ENCODE measurements at places on chromosomes 7 and 10.

DNA sequence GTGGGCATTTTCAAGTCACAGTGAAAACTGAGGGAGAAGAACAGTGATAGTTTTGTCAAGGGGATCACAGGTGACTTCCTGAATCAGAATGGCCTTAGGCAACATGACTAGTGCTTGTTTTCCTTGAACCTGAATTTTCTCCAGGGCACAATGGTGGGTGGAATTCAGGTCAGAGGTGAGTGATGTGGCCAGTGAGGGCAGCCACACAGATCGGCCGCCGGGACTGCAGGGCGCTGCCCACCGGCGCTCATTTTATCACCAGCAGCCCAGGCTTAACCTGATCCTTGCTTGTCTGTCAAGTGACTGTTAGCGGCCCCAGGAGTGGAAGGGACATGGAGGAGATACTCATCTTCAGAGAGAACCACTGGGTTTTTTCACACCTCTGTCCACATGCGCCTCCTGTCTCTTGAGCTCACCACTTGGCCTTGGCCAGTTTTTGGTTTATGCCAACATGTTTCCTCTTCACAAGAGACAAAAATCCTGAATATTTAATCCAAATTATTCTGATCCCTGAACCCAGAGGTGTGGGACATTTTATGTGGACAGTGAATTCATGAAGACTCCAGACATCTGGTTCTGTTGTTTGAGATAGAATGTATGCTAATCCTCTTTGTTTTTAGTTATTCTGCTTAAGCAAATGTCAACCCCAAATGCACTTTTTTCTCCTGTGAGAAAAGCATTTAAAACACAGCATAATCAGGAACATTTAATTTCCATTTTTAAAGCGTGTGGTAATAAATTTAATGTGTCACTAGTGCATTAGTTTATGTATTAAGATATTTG, 108.7 kb downstream of the DOCK1 start:
- DNase-seq: no peak

DNA sequence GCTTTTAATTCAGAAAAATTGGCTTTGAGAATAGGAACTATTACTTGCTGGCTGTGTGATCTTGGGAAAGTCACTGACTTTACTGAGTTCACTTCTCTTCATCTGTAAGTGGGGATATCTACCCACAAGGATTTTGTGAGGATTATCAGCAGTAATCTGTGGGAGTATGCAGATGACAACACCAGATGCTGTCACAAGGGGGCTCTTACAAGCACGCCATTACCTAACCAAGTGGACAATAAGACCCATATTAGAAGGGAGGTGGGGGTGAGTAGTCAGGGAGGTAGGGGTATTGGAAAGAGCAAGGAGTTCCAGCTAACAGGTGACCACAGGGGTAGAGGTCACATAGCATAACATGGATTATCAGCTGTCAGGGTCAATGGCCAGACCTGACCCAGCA, 569.4 kb downstream of the SUGCT start:
- DNase-seq: no peak

- DNase-seq: no peak
These were observed 109.6 kb downstream of the SFMBT2 start for GRCh38 chr10:7301006-7301778.

DNA sequence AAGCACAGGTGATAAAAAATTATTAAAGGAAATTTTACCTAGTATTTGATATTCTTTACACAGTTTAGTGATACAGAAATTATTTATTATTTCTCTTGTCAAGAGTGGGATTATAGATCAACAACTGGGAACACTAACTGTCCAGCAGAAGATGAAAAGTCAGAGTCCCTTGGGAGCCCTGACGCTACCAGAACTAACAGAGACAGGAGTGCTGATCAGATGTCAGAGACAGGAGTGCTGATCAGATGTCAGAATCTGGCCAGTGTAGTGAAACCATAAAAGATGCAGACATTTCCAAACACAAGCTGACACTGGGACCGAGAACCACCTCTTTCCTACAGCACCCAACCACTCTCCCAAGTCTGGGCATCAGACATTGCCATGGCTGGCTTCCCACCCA, 828.2 kb downstream of the TNS3 start:
- DNase-seq: no peak

DNA sequence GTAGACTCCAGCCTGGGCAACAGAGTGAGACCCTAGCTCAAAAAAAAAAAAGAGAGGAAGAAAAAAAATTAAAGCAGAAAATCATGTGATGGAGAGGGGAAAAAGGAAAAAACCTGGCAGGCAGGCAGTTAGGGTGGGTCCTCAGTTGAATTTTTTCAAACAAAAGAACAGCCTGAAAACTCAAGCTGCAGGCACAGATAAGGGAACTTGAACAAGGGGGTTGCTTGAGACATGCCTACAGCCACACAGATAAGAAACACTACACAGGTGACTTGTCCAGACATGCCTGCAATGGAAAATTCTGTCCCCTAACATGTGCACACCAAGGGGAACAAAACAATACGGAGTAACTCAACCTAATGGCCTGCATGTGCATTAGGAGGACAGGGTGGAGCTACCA, 19.2 kb downstream of the VIM start:
- no peak for DNase-seq

- DNase-seq: no peak
These were observed 17.9 kb downstream of the TES start for GRCh38 chr7:116228241-116228640.

DNA sequence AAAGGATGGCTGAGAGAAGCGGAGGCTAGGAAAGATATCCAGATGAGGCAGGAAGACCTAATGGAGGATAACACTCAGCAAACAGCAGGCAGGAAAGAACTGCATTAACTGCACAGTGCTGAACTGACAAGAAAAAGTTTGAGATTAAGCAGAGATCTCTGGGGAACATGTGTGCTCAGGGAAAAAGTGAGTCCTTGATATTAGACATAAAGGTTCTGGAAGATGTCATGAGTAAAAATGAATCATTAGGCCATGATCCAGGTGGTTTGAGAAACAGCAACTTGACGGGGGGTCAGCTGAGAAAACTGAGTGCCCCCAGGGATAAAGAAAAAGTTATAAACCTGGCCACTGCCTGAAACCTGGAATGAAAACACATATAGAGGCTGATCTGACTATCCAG, 27.3 kb upstream of the ANK3 start:
- no peak for DNase-seq

- DNase-seq: no peak
These were observed 101.0 kb downstream of the HERPUD2 start for GRCh38 chr7:35593899-35594298.

- DNase-seq: no peak
These were observed 701 bp upstream of the CUL1 start for GRCh38 chr7:148698007-148698396.

DNA sequence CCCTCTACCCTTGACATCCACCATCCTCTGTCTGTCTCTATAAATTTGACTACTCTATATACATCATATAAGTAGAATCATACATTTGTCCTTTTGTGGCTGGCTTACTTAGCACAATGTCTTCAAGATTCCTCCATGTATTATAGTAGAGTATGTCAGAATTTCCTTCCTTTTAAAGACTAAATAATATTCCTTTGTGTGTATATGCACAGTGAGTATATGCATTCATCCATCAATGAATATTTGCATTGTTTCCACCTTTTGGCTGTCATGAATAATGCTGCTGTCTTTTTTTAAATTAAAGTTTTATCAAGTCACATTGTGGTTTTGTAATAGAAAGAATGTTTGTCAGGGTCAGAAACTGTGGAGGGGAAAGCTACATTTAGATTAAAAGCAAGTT, 195.3 kb downstream of the ANK3 start:
- DNase-seq: no peak

DNA sequence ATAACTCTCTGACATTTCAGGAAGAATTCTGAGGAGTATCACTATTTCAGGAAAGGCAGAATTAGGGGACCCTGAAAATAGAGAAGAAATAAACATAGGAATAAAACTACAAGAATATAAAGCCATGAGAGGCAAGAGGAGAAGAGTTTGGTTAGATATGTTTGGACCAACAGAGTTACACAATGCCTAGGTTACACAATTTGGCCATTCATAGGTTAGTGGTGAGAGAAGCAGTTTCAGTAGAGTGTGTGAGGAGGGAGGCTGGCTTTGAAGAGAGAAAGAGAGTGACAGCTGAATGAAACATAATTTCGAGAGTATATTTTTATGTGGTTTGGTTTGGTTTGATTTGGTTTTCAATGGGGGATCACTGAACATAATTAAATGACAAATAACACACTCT, 783.2 kb upstream of the LRRN3 start:
- no peak for DNase-seq

- DNase-seq: no peak
These were observed 192.5 kb upstream of the POT1 start for GRCh38 chr7:125122173-125122572.

- DNase-seq: no peak
These were observed 213.2 kb upstream of the MGMT start for GRCh38 chr10:129253865-129254179.

Data from activated T-helper 1 cell treated with anti-CD3 and anti-CD28 coated beads, Interleukin-12 subunit alpha, Interleukin-12 subunit beta, Interleukin-2, Interleukin-4 antibody, amounts not matched to agents 30 ng/mL and 10 ng/mL and 1 ng/mL, durations not matched to agents 14 hours and 24 hours and 36 hours (primary cell).